ENCODE measurements at places on chromosomes 1 and 21.

DNA sequence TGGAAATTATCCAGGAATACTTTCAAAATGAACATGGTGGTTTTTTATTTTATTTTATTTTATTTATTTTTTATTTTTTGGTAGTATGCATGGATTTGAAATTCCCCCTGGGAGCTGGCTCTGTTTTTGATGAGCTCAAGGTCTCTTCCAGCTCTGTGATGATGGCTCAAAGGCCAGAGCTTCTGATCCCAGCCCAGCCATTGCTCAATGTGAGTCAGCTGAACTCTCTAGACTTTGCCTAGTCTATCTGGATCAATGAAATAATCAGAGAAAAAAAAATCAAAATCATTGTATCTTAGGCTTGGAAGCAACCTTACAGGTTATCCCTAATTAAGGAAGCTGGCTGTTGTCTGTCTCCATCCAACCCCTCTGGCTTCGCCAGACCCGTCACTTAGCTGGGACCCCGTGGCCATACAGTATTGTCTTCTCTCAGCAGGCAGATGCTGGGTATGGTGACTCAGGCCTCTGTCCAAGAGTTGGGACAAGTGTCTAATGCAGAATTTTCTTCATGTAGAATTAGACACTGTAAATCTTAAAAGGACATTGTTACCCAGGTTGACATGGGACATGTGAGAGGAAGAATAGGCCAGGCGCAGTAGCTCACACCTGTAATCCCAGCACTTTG is 90.2 kb upstream of the LPGAT1 start:
- no peak for DNase-seq
- H3K4me1 ChIP-seq, result no peaks in the 10 kb centered on the region
- no peaks in the 10 kb centered on the region for H3K27me3 ChIP-seq
- no peaks in the 10 kb centered on the region for H3K36me3 ChIP-seq
- no peak overlapping the region for H3K4me3 ChIP-seq

- H3K4me1 ChIP-seq, result peaks cover 6% of the 10 kb centered on the region
- H3K4me3 ChIP-seq, result no peak overlapping the region
- H3K27ac ChIP-seq, result no peak overlapping the region
- no peak for DNase-seq
- no peaks in the 10 kb centered on the region for H3K27me3 ChIP-seq
These were observed 39.5 kb upstream of the RGS16 start for GRCh38 chr1:182643699-182644098.

GRCh38 chr21:26138615-26139257 is 31.8 kb downstream of the APP start:
- no peak for DNase-seq
- H3K27ac ChIP-seq, result no peak overlapping the region
- peaks cover 18% of the 10 kb centered on the region for H3K4me1 ChIP-seq
- no peak overlapping the region for H3K4me3 ChIP-seq
- H3K36me3 ChIP-seq, result no peaks in the 10 kb centered on the region
- H3K27me3 ChIP-seq, result no peaks in the 10 kb centered on the region

- no peak for DNase-seq
- no peak overlapping the region for H3K4me3 ChIP-seq
- H3K27me3 ChIP-seq, result no peaks in the 10 kb centered on the region
- no peak overlapping the region for H3K27ac ChIP-seq
- no peaks in the 10 kb centered on the region for H3K36me3 ChIP-seq
- H3K4me1 ChIP-seq, result no peaks in the 10 kb centered on the region
These were observed 35.7 kb downstream of the ETS2 start for GRCh38 chr21:38841472-38841871.

- H3K27ac ChIP-seq, result no peak overlapping the region
- H3K36me3 ChIP-seq, result no peaks in the 10 kb centered on the region
- no peaks in the 10 kb centered on the region for H3K27me3 ChIP-seq
- no peak overlapping the region for H3K4me3 ChIP-seq
- no peaks in the 10 kb centered on the region for H3K4me1 ChIP-seq
These were observed 6.3 kb upstream of the TENT5C start for GRCh38 chr1:117599286-117600221.

- H3K27ac ChIP-seq, result no peak overlapping the region
- peak; percentile 64 for DNase-seq
- no peaks in the 10 kb centered on the region for H3K4me1 ChIP-seq
- H3K4me3 ChIP-seq, result no peak overlapping the region
These were observed 115.6 kb downstream of the PGBD5 start for GRCh38 chr1:230310381-230311163.

- no peak overlapping the region for H3K27ac ChIP-seq
- H3K27me3 ChIP-seq, result no peaks in the 10 kb centered on the region
- no peaks in the 10 kb centered on the region for H3K36me3 ChIP-seq
- H3K4me3 ChIP-seq, result no peak overlapping the region
These were observed 15.9 kb upstream of the MUTYH start for GRCh38 chr1:45356186-45356585.

DNA sequence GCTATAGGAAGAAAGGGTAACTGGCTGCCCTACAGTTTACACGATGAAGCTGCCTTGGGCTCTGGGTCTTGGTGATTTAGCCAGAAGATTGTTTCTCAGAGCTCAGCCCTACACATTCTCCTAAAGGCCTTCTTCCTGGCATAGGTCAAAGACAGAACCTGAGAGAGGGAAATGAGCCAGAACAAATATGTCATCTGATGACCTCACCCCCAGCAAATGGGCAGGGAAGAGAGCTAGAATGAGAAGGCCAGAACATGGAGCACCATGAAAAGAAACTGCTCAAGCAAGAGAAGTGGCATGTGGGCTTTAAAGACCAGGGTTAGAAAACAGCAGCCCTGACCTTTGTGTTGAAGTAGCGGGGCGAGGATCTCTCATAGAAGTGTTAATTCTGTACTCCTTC is 5.5 kb upstream of the ILDR2 start:
- peaks cover 17% of the 10 kb centered on the region for H3K27me3 ChIP-seq
- no peak overlapping the region for H3K4me3 ChIP-seq
- H3K36me3 ChIP-seq, result no peaks in the 10 kb centered on the region
- H3K4me1 ChIP-seq, result no peaks in the 10 kb centered on the region
- DNase-seq, result no peak

GRCh38 chr1:205211839-205212536 is 486 bp upstream of the DSTYK start:
- H3K36me3 ChIP-seq, result no peaks in the 10 kb centered on the region
- H3K4me3 ChIP-seq, result no peak overlapping the region
- no peak for DNase-seq
- no peak overlapping the region for H3K27ac ChIP-seq
- H3K4me1 ChIP-seq, result no peaks in the 10 kb centered on the region
- no peaks in the 10 kb centered on the region for H3K27me3 ChIP-seq

DNA sequence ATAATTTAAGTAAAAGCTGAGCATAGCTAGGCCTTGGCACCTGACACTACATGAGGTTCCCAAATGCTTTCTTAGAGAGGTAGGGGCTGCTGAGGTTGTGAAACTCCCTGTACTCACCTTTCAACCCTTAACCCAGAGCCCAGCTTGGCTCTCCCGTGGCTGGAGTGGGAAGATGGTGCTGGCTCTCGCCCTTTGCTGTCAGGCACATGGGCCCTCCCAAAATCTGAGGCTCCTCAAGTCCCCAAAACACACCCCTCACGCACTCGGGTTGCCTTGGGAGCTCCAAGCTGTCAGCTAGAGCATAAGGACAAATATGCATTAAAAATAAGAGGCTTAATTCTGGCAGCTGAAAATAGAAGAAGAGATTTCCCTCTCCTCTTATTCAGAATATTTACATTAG is 46.7 kb upstream of the PLPPR4 start:
- no peak overlapping the region for H3K4me3 ChIP-seq
- H3K27ac ChIP-seq, result no peak overlapping the region
- H3K27me3 ChIP-seq, result peaks cover 9% of the 10 kb centered on the region
- no peaks in the 10 kb centered on the region for H3K4me1 ChIP-seq
- peak; percentile 20 for DNase-seq
- no peaks in the 10 kb centered on the region for H3K36me3 ChIP-seq

DNA sequence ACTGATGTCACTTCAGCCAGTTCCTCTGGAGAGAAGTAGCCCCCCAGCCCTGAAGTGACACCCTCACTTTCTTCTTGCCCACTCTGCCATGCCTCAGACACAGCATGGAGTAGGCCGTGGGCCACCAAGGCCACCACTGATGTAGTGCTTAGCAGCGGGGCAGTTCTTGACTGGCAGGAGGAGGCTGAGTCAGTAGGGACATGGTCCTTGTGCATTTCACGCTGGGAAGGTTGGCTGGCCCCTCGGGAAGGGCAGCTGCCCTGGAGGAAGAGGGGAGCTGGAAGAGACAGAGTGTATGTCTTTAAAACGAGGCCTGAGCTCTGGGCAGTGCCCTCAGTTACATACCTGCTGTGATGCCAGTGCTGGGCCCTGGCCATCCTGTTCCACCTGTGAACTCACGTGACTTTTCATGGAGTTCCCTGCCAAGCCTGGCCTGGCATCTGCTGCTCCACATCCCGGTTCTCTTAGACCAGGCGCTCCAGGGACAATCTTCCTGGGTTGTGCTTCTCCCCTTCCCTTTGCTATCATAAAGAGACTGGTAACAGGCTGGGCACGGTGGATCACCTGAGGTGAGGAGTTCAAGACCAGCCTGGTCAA is 158.6 kb upstream of the TMEM51 start:
- no peak for DNase-seq
- no peak overlapping the region for H3K27ac ChIP-seq
- no peaks in the 10 kb centered on the region for H3K27me3 ChIP-seq
- H3K36me3 ChIP-seq, result no peaks in the 10 kb centered on the region

GRCh38 chr1:169586067-169586394 is 250 bp downstream of the F5 start:
- no peaks in the 10 kb centered on the region for H3K27me3 ChIP-seq
- H3K27ac ChIP-seq, result no peak overlapping the region
- peaks cover 1% of the 10 kb centered on the region for H3K4me1 ChIP-seq
- H3K4me3 ChIP-seq, result no peak overlapping the region
- H3K36me3 ChIP-seq, result no peaks in the 10 kb centered on the region

DNA sequence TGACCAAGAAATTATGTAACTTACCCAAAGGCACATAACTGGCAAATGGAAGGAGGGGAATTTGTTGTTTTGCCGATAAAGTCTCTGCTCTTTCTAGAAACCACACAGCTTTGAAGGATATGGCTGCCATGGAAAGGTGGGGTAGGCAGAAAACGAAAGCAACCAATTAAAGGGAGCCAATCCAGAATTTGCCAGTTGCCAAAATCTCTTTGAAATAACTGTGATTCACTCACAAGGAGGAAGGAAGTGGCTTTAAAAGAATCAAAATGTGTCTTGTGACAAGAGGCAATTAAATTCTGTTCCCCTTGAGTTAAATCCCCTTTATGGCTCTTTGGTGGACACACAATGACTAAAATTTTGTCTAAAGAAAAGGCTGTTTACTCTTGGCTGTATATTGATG is 61.2 kb upstream of the CCDC190 start:
- H3K4me1 ChIP-seq, result no peaks in the 10 kb centered on the region
- no peaks in the 10 kb centered on the region for H3K27me3 ChIP-seq
- no peak overlapping the region for H3K4me3 ChIP-seq
- DNase-seq, result no peak
- H3K36me3 ChIP-seq, result no peaks in the 10 kb centered on the region

- H3K4me1 ChIP-seq, result no peaks in the 10 kb centered on the region
- no peak overlapping the region for H3K4me3 ChIP-seq
- DNase-seq, result no peak
These were observed 1.8 kb downstream of the AGL start for GRCh38 chr1:99851850-99852454.

DNA sequence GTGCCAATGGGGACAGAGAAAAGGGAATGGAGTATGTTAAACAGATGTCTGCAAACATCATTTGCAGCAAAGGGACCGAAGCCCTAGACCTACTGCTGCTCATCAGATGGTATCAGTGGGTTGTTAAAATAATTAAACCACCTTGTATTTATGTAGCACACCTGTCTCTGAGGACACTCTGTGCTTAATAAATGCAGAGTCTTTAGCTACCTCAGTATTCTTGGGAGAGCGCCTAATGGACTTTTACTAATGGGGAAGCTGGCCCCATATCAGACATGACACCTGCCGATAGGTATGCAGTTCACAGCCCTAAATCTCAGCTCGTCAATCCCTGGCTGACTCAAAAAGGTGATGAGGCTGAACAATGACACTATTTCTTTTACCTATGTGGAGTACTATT is 54.4 kb downstream of the SYT6 start:
- H3K27ac ChIP-seq, result no peak overlapping the region
- no peak for DNase-seq
- peaks cover 2% of the 10 kb centered on the region for H3K4me1 ChIP-seq
- no peaks in the 10 kb centered on the region for H3K27me3 ChIP-seq
- no peaks in the 10 kb centered on the region for H3K36me3 ChIP-seq
